ENCODE measurements at places on chromosomes 2 and 18. TPM values are rescaled to one million over a fixed set of nuclear protein-coding genes. Genes with fewer than 3 reads are reported as not detected.

DNA sequence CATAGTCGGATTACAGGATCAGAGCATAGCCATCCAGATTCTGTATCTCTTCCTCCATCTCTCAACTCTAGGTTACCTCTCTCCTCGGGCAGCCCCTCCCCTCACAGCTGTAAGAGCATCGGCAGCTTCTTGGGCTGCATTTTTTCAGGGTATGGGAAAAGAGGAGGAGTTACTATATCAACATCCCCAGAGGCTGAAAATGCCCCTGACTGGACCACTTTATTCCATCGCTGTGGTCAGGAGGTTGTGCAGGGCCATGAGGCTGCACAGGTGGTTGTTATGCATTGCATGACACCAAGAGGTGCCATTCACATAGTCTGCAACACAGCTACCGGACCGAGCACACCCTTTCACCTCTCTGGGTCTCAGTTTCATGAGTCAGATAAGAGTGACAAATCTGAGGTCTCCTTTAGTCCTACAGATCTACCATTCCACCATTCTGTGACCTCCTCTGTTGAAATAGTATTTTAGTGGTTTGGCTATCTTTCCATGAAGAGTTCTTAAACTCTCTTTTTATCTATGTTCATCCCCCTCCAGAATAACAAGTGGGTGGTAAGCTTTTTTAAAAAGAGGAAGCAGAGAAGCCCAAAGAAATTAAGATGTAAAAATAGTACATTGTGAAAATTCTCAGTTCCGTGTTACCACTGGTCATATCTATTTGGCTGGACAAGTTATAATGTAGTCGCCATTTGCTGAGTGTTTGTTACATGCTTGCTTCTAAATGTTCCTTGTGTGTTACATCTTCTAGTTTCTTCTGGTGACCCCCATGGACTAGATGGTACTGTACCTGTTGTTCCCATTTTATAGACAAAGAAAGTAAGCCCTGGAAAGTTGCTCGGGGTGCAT is 56.6 kb upstream of the SLC1A4 start:
- no peak for DNase-seq

- DNase-seq: no peak
Observed at GRCh38 chr2:31581124-31581795, 522 bp upstream of the SRD5A2 start.

- no peak for DNase-seq
Observed at GRCh38 chr18:45376193-45376592, 239.1 kb upstream of the SLC14A2 start.

The HOXD4 gene
- total RNA-seq: 7.2 TPM

Measured in RPMI7951 (cell line).